Activated gamma-delta T cell (primary cell): ENCODE measurements at places on chromosomes 7 and 10.

DNA sequence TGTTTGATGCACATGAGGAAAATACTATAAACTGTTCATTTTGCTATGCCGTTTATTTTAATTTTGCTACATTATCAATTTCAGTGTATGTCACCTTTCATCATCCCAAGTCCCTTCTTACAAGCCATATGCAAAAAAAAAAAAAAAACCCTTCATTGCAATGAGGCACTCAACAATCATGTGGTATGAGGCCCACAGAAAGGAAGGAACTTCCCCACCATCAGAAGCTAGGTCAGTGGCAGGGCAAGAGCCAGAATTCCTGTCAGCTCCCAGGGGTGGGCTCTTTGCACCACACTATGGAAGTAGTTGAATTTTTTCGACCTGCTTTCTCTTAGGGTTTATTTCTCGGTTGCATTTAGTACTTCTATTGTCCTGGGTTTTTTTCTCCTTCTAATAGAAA lies 75.4 kb downstream of the NOC3L start:
- no peak for DNase-seq

DNA sequence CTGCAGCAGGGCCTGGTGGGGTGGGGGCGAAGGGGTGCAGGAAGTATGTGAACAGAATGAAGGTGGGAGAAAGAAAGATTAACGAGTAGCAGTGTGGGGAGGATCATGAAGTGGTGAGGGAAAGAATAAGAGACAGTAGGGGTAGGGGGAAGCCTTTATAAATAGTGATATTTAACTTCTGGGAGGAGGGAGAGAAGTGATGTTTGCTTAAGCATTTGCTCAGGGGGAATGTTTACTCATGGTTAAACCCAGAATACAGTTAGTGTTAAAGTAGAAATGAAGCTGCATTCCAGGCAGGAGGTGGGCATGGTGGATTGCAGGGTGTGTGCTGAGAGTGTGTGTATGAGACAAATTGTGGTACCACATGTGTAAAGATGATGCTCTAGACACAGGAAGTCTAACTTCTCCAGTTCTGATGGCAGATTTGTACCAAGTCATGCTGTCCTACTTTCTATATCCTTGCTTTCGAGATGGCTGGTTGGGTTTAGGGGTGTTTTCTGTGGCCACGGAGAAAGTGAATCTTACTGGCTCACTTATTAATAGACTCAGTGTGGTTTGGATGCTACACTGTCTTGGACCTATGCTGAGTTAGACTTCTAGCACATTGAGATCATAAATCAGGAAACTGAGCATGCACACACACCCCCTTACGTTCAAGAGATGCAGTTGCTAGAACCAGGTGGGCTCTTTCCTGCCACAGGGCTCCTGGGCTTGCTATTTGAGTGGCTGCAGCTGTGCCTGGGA lies 10.6 kb upstream of the DNMBP start:
- no peak for DNase-seq

DNA sequence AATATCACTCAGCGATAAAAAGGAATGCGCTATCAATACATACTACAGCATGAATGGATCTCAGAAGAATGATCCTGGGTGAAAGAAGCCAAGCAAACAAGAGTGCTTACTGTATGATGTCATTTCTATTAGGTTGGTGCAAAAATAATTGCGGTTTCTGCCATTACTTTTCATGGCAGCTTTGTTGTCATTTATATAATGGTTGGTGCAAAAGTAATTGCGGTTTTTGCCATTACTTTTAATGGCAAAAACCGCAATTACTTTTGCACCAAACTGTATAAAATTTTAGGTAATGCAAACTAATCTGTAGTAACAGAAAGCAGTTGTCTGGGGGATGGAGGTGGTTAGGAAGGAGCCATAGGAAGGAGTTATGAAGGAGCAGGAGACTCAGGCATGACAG lies 318.3 kb upstream of the ZMIZ1 start:
- DNase-seq = no peak

DNA sequence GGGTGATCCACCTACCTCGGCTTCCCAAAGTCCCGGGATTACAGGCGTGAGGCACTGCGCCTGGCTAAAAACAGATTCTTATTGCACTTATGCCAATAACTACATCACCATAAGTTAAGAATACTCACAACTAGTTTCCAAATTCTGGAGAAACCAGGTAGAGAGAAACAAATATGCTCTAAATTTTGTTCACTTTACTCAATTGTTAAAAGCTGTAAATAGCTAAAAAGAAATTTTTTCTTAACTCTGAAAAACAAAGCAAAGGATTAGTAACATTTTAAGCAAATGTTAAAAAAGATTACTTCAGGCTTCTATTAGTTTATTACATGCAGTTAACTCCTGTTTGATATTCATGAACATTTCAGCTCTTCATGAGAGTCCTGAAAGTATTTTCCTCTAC lies 28.3 kb upstream of the ZMIZ2 start:
- no peak for DNase-seq

- no peak for DNase-seq
Measured at GRCh38 chr10:356452-356851, 221.2 kb downstream of the ZMYND11 start.

GRCh38 chr7:134669845-134670373 lies 23.3 kb downstream of the BPGM start:
- DNase-seq = no peak

DNA sequence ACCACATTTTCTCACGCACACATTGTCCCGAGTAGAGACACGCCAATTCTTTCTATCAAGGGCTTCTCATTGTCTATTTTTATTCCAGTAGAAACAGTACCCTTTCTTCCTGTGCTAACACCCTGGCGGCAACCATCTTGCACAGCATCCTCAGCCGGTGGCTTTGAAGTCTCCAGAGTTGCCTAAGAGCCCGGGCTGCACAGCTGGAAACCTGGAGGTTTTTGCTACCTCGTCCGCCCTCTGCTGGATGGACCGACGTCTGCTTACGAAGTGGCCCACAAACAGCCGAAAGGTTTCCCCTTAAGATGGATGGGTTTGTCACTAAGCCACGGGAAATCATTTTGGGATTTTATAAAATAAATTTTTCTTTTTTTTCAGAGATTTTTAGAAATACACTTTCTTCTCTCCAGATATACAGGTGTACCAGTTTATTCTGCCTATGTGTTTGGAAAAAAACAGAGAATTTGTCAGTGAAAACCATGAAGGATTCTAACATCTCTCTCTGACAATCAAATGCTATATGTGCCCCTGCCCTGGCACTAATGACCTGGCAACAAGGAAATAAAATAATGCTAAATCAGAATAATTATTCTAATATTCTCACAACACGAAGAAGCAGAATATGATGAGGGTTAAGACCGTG lies 81.8 kb upstream of the FAM204A start:
- DNase-seq = no peak

DNA sequence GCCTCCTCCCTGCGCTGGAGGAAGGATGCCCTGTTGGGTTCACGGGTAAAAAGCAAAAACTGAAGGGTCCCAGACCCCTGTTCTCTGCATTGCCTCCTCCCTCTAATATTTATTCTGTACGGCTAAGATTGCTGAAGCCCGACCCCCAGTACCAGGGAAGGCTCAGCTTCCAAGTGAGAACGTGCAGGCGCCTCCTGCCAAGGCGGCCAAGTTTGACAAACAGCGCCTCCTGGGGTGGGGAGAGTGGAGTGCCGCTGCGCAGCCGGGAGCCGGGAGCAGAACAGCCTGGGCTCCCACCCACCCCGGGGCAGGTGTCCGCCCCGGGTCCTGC lies 4.7 kb upstream of the EBF3 start:
- DNase-seq = no peak
